ENCODE measurements at places on chromosomes 12 and 14.

GRCh38 chr14:96060186-96060933 is 21.2 kb downstream of the C14orf132 start:
- DNase-seq: no peak

DNA sequence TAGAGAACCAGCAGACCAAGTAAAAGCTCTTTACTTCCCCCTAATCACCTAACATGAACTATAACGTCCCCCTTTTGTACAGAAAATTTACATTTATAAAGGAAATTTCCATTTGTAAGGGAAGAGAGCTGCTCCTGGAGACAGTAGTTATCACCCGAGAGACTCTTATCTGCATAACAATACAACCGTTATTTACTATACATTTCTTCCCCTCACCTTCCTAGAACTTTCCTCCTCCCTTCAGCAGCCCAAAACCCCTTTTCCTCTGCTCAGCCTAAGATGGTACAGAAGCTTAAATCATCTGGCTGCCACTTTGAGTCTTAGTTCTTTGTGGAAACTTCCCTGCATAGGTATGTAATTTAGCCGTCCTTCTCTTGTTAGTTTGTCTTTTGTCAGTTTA is 40.4 kb upstream of the ETV6 start:
- no peak for DNase-seq

DNA sequence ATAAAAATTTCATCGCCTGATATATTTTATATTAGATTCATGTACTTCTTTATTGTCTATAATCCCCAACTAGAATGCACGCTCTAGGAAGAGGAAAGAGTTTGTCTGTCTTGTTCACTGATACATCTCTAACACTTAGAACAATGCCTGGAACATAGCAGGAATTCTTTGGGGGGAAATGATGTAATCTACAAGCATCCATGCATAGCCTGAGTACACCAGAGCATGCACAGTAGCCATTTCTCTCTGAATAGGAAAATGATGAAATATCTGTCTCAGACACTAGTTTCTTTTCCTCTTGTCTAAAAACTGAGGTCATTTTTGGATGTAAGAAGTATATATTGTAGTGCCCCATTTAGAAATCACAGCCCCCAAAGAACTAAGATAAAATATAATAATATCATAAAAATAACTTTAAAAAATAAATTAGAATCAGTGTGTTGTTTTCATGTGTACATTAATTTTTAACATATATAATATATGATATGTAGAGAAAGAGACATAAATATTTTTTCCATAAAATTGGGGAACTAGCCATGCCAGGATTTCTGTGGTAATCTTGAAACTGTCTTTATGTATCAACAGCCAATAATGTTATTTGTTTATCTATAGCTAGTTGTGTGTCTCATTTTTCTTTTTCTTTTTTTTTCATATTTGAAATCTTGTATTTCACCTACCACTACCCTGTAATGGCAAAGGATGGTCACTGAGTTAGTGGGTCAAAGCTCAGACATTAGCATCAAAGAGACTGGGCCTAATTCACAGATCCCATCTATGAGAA is 155.6 kb upstream of the TMCC3 start:
- DNase-seq: no peak

- no peak for DNase-seq
Measured at GRCh38 chr12:131843527-131843926, 15.3 kb downstream of the MMP17 start.

DNA sequence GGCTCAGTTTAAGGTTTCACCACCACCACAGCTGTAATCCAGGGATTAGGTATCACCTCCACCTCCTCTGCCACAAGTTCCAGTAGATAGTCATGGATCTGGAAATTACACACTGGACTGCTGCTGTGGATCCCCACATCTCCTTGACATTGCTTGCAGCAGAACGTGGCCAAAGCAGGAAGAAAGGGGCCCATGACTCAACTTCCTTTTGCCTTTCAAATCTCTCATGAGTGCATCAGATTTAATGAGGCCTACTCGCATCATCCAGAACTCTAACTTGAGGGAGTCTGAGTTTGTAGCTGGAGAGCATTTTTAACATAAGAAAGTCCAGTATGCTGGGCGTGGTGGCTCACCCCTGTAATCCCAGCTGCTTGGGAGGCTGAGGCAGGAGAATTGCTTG is 29.2 kb upstream of the TMED10 start:
- DNase-seq: no peak

DNA sequence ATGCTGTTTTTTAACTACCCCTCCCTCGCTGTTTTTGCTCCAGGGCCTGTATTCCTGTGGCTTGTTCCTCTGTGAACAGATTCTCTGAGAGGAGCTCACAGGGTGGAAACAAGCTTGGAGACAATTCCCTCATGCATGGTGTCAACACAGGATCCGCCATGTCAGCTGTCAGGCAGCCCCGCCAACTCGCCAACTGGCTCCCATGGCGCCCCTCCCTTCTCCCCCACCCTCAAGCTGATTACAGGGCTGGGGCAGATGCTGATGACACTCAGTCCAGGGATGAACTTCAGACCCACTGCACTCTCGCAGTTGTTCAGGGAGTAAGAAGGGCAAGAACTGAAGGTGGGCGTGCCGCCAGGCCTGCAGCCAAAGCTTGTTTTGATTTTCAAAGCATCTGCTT is 229.9 kb downstream of the NTF3 start:
- no peak for DNase-seq

GRCh38 chr12:31740628-31741027 is 11.8 kb upstream of the AMN1 start:
- DNase-seq: no peak

DNA sequence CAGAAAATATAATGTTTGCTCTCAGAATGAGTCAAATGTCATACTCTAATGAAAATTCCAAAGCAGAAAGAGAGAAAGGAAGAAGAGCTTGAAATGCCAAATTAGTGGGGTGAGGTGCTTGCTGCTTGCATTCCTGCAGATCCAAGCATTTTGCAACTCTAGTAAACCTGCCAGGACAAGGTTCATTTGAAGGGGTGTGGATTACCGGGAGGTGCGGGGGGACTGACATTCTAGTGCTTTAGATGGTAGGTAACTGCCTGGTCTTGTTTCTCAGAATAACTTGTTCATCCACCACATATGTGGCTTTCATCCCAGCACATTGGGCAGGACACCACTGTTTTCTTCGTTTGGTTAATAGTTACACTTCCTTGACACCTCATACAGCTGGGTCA is 144.4 kb downstream of the AKAP6 start:
- no peak for DNase-seq

DNA sequence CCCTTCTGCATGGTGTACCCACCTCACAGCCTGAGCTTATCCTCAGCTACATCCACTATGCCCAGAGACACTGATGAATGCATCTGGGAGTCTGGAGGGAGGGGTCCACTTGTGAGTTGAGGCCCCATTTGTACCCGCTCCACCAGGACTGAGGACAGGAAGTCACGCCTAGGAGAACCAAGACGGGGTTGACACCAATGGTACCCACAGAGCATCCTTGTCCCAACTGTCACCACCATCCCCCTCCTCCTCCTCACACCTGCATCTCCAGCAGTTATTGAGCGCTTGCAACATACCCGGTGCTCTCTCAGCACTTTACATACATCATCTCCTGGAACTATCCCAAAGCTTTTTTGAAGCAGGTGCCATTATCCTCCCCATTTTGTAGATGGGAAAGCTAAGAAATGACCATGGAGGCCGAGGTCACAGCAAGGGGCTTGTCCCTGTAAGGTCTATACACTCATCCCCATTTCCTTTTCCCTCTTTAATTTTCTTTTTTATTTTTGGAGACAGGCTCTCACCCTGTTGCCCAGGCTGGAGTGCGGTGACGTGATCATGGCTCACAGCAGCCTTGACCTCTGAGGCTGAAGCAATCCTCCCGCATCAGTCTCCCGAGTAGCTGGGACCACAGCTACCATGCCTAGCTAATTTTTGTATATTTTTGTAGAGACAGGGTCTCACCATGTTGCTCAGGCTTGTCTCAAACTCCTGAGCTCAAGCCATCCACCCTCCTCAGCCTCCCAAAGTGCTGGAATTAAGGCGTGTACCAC is 31.7 kb downstream of the DGLUCY start:
- no peak for DNase-seq

- no peak for DNase-seq
Measured at GRCh38 chr14:57380935-57381334, 9.5 kb upstream of the NAA30 start.

DNA sequence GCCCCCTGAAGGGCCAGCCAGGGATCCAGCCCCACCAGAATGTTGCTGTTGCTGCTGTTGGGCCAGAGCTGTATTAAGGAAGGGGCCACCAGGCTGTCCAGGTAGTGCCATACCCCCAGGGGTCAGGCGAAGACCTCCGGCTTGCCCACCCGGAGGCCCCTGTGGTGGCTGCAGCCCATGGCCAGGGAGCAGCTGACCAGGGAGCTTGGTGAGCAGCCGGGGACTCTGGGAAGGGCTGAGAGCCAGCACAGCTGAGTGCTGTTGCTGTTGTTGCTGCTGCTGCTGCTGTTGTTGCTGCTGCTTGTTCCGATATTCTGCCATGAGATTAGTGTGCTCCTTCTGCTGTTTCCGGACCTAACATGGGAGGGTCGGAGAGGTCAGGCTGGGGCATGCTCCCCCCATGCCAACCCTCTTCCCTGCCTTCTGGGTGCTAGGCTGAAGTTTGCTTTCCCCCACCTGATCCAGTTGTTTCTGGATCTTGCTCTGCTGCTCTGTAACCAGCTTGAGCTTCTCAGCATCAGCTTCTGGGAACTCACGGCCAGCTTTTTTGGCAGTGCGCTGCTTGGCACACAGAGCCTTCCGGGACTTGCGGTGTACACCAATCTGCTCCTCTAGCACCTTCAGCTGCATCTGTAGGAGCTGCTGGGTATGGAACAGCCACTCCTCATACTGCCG is 15.2 kb upstream of the PRKAG1 start:
- DNase-seq: no peak

DNA sequence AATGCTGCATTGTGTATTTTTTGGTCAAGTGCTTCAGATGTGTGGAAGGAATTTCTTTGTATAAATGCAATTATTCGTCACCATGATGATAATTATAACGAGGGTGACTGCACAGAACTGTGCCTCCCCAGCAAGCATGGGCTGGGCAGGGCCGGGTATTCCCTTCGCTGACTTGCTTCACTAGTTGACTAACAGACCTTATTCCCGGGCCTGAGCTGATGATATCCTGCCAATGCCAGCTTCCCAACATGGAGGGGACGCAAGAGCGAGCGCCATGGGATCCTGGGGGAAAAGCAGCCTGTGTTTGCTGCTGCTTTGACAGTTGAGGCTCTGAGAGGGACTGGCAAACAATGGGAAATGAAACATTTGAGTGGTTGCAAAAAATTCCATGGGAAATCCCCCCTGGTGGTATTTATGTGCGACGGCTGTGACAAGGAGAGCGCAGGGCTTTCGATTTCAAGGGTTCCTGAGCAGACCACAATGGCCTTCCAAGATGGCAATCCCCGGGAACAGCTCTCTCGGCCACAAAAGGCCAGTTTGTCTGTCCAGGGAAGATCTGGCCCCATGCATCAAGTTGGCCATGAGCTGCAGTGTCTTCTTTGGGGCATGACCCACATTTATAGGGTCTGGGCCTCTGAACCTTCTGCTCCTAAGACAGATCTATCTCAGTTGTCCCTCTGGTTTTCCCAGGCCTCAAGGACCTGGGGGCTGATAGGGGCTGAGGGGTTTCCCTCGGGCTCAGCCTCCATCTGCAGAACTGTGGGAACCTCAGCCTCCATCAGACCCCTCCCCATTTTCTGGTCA is 21.9 kb upstream of the MAP1LC3B2 start:
- DNase-seq: no peak

DNA sequence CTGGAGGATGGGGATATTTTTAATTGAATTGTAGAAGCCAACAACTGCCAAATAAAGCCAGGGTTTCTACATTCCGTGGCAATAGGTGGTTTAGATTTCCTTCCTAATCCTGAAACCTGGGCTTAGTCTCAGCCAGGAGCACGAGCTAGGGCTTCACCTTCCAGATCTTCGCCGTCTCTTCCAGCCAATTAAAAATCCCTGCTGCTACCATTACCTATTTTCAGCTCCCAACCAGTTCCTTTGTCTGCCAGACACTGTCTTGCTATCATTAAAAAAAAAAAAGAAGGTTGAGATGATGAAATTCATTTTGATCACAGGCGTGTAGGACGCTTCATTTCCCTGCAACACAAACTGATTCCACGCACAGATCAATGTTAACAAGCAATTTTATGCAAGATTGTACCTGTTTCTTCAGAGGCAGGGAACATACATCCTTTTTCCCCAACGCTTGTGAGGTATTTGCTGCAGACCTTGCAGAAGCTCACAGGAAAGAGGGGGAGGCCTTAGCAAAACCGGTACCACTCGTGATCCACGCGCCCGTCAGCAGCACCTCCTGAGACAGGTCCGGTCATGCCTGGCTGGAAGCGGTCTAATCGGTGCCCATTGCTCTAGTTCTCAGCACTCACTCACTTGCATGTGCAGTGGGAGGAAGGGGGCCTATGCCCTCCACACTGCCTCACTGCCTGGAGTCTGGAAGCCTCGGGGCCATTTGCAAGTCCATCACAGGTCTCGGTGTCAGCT is 65.1 kb downstream of the SLC6A12 start:
- no peak for DNase-seq

DNA sequence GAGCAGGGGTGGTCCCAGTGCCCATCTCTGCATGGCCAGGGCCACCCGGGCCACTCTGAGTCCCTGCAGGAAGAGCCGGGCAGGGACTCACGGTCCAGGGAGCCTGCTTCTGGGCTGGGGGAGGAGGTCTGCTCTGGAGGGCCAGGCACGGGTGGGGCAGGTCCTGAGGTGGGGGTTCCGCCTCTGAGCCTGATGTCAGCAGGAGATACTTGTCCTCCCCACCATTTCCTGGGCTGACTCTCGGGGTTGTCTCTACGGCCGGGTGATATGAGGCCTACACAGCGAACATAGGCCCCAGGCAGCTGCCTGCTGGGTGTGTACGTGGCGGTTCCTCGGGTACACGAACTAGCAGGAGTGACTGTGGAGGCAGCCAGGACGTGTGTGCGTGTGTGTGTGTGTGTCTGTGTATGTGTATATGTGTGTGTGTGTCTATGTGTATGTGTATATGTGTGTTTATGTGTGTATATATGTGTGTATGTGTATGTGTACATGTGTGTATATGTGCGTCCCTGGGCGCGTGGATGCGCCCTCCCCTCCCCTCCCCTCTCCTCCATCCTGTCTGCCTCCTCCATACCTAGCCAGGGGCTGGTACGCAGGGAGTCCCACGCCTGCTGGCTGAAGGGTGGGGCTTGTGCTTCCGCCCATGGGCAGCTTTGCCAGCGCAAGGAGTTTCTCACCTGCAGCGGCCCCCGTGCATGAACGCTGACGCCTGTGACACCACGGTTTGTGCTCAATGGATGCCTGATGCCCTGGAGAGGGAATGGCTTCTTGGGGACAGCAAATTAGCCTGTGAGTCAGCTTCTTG is 30.4 kb upstream of the TRAF3 start:
- DNase-seq: no peak

DNA sequence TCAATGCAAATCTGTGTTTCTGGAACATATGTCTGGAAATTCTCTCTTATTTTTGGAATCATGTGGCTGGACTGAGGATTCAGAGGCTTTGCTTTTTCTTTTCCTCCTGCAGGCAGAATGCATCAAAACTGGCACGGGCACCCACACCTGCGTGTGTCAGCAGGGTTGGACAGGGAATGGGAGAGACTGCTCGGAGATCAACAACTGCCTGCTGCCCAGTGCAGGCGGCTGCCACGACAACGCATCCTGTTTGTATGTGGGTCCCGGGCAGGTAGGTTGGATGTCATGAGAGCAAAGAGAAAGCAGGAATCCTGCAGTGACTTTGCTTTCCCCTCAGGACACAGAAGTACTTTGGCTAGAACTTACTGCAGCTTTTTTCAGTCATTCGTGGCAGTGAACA is 90.3 kb downstream of the STAB2 start:
- DNase-seq: no peak

Measured in CD4-positive, alpha-beta T cell (primary cell).